ENCODE measurements at places on chromosomes 13 and 19.

DNA sequence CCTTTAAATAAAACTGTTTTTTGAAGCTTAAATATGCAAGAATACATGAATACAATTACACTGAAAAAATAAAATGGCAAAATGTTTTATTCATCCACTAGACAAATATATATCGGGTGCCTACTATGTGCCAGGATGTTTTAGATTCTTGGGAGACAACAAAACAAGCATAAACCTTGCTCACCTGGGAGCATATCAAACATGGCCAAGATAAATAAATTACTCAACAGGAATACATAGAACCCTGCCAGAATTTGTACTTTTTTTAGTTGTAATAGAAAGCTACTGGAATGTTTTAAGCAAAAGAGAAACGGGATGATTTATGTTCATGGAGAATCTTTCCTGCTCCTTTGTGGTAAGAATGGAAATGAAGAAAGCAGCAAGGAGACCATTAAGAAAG is 2358.5 kb upstream of the PCDH20 start:
- no peak for DNase-seq

- DNase-seq, result no peak
Observed at GRCh38 chr13:44905556-44905955, 83.7 kb downstream of the NUFIP1 start.

DNA sequence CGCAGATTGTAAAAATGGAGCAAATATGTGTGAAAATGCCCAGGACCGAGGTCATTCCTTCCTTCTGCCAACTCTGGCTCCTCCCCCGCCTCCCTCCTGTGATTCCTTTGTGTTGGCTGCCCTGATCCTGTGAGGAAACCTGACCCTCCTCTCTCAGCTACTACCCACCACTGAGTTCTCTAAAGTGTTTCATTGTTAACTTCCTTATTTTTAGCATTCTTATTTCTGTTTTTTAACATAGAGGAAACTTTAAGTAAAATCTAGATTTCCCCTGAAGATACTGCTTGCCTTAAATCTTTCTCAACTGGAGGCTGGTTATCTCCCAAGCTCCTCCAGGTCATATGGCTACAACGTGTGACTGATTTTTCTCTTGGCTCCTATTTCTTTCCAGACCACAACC is 21.7 kb upstream of the FBXL3 start:
- DNase-seq, result no peak

- DNase-seq, result peak; percentile 10
Observed at GRCh38 chr19:2727640-2727944, 6.4 kb upstream of the DIRAS1 start.

DNA sequence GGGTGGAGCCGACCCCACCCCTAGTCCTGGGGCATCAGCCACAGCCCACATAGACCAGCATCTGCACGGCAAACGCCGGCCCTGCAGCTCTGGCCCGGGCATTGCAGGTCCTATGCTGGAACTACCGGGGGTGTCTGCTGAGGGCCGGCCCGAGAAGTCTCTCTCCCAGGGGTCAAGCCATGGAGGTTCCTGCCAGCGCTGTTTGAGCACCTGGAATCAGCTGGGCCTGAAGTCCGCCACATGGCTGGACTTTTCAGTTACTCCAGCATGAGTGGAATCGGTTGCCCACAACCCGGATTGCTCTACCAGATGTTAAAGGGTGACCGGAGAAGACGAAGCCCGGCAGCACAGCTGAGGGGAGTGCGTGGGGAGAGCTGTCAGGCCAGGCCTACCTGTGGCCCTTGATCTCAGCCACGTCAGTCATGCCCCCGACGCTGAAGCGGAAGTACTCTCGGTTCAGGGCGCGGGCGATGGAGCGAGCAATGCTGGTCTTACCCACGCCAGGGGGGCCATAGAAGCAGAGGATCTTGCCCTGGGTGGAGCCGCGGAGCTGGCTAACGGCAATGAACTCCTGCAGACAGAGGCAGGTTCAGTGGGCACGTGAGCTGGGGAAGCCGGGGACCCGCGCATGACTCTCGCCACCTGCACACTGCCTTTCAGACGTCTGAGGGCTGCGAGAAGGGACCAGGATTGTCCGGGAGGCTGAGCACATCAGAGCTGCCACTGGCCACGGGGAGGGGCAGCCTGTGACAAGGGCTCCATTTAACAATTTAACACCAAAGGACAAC is 8.7 kb downstream of the RPL36 start:
- DNase-seq, result no peak

- DNase-seq, result peak; percentile 72
Observed at GRCh38 chr13:30422054-30422839, at the start of gene UBE2L5. Gene UBE2L5 (plus strand): TSS chr13:30422493. CDS start chr13:30427991, 5,498 bp downstream.

- no peak for DNase-seq
Observed at GRCh38 chr19:11769995-11770394, 3.2 kb downstream of the ZNF441 start.

DNA sequence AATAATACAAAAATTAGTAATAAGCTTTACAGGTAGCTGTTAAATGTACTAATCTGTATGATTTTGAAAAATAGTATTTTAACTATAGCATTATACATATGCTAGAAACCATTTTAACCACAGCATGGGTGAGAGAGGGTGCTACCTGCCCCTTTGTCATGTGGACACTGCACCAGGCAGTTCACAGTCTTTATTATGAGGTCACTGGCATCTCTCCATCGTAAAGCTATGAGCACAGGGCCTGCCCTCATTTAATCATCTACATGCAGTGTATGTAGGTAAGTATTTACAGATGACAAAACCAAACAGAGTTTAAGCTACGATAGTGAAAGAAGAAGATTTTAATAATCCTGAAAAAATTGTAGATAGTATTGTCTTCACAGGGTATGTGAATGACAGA is 21.7 kb downstream of the EDNRB start:
- DNase-seq, result no peak

DNA sequence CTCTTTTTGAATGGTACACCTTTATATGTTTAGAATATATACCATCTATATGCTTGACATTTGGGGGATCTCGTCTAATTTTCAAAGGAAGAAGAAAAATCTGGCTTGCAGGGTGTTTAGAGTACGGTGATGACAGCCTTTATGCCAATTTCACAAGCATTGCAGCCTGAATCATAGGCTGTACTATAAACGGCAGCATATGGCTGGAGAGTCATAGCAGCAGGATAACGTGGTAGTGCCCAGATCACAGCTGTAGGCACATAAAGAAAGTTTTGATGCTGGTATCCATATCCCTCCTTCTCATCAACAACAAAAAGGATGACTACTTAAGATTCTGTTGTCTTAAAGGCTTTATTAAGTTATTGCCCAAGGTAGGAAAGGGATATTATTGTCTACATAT is 253.0 kb downstream of the PCDH9 start:
- no peak for DNase-seq

DNA sequence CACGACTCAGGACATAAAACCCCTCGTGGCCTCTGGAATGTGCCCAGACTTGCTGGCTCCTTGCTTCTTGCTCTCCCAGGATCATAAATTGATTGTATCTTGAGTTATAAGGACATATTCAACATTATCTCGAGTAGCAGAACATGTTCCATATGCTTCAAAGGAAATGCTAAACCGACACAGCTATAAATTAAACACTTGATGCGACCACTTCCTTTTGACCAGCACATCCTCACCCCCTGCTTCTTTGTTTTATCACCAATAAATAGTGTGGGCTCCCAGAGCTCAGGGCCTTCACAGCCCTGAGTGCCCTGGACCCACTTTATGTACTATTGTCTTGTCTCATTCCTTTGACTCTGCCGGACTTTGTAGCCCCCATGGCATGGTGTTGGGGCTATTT is 157.0 kb upstream of the PABPC3 start:
- no peak for DNase-seq

- DNase-seq, result no peak
Observed at GRCh38 chr19:54521022-54521859, 18.6 kb downstream of the LAIR2 start.

- no peak for DNase-seq
Observed at GRCh38 chr19:58440556-58440955, 603 bp upstream of the ZNF132 start.

- DNase-seq, result peak; percentile 62
Observed at GRCh38 chr19:8252922-8253589, 43.9 kb downstream of the CERS4 start.

DNA sequence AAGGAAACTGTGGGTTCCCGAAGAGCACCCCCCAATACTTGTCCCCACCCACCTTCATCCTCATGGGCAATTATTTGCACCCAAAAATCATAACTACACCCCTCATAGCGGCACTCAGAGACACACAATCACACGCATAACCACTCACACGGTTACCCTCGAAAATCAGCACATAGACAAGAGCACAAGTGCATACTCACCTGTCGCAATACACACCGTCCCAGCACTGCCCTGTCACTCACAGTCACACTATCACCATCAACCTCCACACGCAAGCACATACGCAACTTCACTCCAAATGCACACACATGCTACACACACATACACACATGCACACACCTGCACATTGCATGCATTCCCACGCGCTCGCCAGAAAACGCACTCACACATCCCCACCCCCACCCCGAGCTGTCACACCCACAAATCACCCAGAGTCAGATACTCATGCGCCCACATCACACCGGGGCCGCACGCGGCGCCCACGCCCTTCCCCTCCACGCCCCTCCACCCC is 535 bp downstream of the COL5A3 start:
- DNase-seq, result no peak

GRCh38 chr13:70042193-70042592 is 65.4 kb upstream of the ATXN8OS start:
- no peak for DNase-seq

- DNase-seq, result peak; percentile 77
Observed at GRCh38 chr13:41311406-41312175, 524 bp downstream of the NAA16 start.

DNA sequence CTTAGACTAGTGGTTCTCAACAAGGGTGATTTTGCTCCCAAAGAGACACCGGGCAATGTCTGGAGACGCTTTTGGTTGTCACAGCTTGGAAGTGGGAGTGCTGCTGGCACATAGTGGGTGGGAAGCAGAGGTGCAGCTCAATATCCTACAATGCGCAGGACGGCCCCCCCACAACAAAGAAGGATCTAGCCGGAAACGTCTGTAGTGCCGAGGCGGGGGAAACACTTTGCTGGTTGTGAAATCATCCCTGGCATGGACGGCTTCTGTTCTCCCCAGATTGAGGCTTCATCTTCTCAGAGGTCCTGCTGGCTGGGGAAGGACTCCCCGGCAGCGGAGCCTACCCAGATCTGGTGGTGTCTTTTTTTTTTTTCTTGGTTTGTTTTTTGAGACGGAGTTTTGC is 13.4 kb upstream of the SYT5 start:
- no peak for DNase-seq

GRCh38 chr13:94656766-94657165 is 55.1 kb downstream of the GPR180 start:
- DNase-seq, result no peak

GRCh38 chr13:30224732-30225131 is 82.6 kb downstream of the KATNAL1 start:
- DNase-seq, result no peak

DNA sequence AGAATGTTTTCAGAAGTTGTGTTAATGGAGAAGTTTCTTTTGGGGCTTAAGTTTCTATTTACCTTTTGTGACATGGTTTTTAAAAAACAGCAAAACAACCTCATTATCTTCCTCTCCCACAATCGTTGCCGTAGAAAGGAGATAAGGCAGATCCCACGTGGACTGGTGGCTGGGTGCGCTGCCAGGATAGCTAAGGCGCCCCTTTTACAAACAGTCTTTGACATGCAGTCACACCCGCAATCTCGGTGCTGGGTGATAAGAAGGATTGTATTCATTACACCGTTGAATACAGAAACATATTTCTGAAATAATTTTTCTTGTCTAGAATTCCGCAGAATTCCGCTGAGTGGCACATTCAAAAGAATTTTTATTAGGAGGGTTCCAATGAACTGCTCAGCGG is 271.1 kb downstream of the UQCRFS1 start:
- DNase-seq, result no peak

GRCh38 chr19:11091703-11092153 is 2.5 kb downstream of the LDLR start:
- no peak for DNase-seq

DNA sequence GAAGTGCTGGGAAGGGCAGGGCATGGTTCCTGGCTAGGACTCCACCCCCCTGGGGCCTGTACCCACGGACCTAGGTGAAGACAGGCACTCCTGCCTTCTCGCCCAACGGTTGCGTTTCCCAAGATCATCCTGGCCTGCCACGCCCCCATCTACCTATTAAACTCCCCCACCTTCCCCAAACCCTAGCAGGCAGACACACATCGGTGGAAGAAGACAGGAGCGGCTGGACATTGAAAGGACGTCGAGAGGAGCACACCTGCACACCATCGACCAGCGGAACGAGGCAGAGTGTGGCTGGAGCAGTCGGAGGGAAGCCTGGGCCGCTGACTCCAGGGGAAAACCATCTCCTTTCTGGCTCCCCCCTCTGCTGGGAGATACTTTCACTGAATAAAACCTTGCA is 45.6 kb upstream of the ALOX5AP start:
- DNase-seq, result peak; percentile 12

DNA sequence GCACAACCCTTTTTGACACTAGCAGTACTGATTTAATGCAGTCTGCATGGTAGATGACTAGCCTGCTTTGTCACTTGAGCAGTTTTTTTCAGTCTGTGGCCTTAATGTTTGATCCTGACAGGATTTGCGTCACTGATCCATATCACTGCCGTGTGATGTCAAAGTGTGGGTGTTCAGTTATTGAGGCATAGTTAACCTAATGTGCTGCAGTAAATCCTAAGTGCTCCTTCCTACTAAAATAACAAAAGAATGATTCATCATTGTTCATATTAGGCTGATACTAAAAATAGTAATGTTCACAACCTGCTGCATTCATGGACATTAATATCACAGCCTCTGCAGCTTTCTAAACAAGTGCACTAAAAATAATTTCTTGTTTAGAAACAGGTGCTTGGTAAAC is 121.9 kb upstream of the MLNR start:
- no peak for DNase-seq

DNA sequence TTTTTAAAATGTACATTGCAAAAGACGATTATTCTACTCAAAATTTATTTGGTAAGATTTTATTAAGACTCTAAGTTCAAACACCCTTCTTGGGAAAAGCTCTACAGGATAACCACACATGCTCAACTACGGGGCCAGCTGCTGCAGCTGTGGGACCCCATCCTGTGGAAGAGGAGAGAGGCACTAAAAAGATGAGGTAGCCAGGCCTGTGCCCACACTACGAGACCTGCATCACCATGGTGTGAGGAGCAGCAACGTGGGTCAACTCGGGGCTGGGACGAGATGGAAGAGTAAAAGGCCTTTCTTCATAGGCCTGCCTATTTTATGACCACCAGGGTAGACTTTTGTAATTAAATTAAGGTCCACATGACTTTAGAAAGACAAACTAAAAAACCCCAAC is 4.6 kb upstream of the CCNP start:
- DNase-seq, result no peak

DNA sequence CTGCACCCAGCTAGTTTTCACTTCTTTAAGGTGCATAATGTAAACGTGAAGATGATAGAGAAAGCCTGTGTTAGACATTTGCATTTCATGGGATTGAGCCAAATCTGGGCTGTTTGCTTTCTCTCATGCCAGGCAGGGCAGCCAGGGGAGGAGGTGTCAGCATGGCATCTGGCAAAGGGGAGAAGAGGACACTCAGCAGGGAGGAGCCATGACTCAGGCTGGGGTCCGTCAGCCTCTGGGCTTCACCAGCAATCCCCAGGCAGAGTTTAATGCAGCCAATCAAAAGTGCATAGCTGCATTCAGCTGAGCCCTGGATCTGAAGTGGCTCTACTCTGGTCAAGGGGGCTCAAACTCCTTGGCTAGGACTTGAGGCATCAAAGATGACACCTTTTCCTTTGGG is 23.5 kb downstream of the EBPL start:
- DNase-seq, result no peak

- DNase-seq, result no peak
Observed at GRCh38 chr19:1417145-1417544, 9.8 kb downstream of the DAZAP1 start.

- DNase-seq, result no peak
Observed at GRCh38 chr13:68027306-68027705, 797.2 kb upstream of the PCDH9 start.
